RPMI8226 (cell line): ENCODE measurements at places on chromosomes 7 and 10.
A peak's percentile ranks its signal among the peaks of the same experiment; 100 is the strongest.

DNA sequence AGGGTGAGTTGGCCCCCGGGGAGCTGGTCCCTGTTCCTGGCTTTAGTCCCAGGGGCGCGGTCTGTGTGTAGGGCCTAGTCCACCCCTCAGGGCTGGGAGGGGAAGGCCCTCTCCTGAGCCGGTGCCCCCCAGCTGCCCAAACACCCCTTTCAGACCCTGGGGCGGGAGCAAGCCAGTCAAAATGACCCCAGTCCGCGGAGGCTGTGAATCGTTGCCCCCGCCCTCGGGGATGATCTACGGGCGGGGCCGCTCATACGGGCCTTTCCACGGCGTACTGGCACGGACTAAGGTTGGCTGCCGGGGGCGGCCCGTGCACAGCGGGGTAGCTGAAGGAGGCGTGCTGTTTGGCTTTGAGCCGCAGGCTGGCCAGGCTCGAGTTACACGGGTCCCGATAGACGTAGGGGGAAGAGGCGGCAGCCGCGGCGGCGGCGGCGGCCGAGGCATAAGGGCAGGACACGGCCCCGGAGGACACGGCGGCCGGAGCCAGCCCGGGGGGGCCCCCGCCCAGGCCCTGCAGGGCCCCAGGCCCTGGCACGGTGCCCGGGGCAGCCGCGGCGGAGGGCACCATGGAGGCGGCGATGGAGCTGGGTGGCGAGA, 4.3 kb downstream of the ELOVL3 start:
- peak; percentile 59 for DNase-seq

DNA sequence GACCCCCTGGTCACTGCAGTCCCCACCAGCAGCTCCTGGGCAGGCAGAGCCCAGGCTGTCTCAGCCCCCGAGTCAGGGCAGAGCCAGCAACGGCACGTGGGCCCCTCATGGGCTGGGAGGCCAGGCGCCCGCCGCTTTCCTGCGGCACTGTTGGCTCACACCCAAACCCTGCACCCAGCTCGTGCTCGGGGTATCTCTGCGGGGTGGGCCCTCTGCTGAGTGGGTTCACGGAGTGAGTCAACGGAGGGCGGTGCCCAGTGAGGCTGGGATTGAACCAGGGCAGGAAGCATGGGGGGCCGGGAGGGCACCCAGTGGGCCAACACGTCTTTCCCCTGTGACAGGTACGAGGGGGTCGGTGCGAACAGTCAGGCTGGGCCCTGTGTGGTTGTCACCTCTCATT, 28.9 kb downstream of the ADAP1 start:
- DNase-seq, result no peak

DNA sequence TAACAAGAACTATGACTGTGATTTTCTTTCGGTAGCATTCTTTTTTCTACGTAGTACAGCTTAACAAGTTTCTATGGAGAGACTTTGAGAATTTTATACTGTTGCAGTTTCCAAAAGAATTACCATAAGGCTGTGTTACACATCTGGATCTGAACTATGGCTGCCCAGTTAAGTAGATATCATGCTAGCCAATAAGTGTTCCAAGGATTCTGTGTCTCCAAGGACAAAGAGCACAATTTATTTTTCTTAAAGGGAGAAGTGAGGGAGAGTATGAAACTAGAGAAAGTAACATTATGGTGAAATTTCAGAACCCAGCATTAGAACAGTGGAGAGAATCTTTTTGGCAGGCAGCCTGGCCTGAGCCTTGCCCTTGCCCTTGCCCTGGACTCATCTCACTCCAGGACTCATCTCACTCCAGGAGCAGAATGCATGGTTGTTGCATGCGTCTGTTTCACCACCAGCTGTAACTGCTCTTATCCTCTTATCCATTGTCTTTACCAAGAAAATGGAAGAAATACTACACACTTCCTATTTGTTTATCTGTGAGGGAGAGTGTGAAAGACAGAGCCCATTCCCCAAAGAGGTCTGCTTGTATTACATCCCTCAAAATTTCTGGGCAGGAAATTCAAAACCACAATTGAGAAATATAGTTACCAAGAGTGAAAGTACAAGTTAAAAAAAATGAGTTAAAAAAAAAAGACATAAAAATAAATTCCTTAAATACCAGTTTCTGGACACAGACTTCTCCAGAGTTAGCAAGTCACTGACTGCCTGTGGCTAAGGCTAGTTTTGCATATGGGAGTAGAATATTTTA, 1067.5 kb downstream of the NRG3 start:
- DNase-seq, result no peak

GRCh38 chr10:102420181-102420713, 389 bp upstream of the FBXL15 start:
- DNase-seq, result no peak

- DNase-seq, result peak; percentile 62
These were observed 66.7 kb upstream of the PITRM1 start for GRCh38 chr10:3239066-3239919.

- no peak for DNase-seq
These were observed 36.6 kb downstream of the ABCB5 start for GRCh38 chr7:20651960-20652544.

DNA sequence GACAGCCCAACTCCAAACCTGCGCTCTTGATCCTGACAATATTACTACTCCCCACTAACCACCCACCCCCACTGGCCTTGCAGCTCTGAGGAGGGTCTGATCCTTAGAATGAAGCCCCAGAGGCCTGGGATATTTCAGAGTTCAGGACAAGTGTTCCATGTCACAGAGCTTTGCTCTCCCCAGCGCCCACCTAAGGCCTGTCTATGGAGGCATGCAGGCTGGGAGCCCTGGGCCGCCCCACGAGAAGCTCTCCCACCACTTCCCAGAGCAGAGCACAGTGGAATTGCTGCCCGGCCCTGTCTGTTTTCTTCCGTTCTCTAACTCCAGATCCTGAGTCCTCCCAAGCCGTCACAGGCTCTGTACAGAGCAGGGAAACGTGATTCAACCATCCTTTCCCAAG, 74.6 kb downstream of the COL13A1 start:
- DNase-seq, result no peak
